Hematopoietic multipotent progenitor cell treated with erythropoietin and hydrocortisone succinate and interleukin-3 and kit ligand, for 17 days (in vitro differentiated cells): ENCODE measurements at places on chromosomes 7 and 10.
A peak's percentile ranks its signal among the peaks of the same experiment; 100 is the strongest.

DNA sequence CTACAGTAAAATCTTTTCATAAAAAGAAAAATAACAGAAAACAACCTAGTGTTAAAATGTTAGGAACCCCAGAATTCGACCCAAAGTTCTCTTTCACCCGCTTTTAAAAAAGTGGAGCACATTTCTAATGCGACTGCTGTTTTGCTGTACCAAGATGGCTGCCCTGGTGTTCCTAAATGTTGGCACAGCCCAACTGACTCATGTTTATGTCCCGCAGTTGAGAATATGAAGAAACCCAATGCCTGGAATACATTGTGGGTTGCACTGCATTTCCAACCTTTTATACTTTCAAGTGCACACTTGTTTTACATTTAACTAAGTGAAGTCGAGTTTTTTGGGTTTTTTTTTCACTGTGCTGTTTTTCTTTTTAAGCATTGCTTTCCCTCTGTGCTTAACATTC lies 944 bp downstream of the STEAP1B start:
- no peak for DNase-seq

DNA sequence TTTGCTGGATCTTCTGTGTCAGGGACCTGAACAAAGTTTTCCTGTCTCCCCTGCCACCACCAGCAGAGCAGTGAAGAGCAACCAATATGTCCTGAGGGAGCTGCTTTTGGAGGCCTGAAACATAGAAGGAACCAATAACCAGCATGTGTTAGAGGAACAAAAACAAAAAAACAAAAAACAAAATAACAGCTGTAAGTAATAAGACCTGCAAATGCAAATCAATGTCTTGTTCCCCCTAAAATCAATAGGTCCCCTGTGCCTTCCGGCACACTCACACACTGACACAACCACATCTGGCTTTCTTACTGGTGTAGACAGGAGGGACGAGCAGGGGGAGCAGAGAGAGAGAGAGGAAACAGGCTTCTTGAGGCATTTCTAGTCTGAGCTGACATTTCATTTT lies 94.1 kb downstream of the NRG3 start:
- DNase-seq, result no peak

- DNase-seq, result no peak
These were observed 457.6 kb downstream of the PLXNA4 start for GRCh38 chr7:132118641-132119040.

- DNase-seq, result no peak
These were observed 76.0 kb downstream of the HIP1 start for GRCh38 chr7:75662579-75663301.

GRCh38 chr10:105807935-105808587 lies 1167.0 kb downstream of the SORCS3 start:
- DNase-seq, result no peak

DNA sequence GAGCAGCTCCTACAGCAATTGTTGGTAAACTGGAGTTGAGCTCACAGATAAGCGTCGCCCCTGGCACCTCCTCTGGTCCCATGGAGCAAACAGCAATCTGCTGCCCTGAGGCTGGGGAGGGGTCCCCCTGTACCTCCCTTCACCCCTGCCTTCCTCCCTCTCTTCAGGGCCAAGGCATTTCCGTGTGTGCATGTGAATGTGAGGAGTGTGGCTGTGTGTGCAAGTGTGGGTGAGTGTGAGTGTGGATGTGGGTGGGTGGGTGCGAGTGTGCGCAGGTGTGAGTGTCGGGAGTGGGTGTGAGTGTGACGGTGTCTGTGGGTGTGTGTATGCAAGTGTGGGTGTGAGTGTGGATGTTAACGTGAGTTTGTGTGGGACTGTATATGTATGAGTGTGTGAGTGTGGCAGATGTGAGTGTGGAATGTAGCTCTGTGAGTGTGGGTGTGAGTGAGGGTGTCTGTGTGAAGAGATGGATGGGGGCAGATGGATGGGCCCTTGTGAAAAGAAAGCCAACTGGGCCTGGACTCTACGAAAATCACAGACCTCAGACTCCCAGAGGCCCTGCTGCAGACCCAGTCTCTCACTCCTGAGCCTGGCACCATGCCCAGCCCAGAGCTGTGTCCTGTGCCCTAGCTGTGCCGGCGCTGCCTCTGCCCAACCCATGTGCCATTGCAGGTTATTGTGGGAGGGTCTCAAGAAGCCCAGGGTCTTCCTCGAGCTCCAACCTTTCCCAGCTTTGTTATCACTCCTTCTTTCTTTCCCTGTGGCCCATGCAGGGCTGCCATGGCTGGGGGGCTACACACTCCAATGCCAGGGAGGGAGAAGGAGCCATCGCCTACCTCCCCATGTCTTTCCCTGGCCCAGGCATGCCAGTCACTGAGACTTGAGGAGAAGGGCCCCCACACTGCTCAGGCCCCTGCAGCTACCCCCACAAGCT lies 73.9 kb downstream of the GRID1 start:
- no peak for DNase-seq

- no peak for DNase-seq
These were observed 17.4 kb upstream of the BAIAP2L1 start for GRCh38 chr7:98418271-98418635.

DNA sequence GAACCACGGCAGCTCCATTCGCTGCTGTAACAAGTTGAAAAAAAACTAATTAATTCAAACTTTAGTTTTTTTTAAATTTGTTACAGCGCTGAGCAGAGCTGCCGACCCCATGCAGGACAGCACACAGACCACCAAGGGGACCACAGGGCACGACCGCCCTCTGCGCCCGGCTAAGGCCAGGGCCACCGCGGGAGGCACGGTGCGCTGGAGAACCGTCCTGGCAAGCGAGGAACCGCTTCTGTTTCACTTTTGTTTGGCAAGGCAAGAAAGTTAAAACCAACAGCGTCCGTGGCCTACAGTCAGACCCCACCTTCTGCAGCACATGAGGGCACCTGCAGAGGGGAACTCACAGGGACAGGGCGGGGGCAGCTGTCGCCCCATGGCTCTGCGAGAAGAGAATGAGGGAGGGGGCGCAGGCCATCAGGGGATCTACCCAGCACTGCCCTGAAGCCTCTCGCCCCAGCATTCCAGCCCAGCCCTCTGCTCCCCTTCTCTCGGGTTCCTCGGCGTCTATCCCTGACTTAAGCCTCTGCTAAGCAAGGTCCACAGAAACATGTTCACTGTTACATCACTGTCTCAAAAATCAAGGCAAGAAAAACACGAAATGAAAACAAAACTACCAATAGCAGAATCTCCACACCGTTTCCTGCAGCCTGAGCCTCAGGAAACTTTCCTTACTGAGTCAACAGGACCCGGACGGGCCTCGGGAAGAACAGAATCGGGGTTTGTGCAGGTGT lies 204.4 kb downstream of the DIP2C start:
- DNase-seq, result no peak

DNA sequence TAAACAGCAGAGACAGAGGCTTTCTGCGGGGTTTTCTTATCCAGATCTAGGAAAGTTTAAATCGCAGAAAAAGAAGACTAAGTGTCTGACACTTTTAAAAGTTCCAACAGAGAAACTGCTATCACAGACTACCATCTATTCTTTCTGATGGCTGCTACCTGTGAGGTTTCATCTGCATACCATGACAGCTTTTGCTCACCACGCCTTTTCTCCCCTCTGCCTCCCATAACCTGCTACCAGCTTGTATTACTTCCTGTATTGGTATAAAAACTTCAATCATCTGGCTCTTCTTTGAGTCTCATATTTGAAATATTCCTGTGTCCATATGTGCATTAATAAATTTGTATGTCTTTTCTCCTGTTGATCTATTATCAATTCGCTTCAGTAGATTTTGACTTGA lies 34.1 kb upstream of the RTKN2 start:
- DNase-seq, result no peak

GRCh38 chr10:50577681-50578350 lies 45.9 kb downstream of the SGMS1 start:
- DNase-seq, result peak; percentile 84

GRCh38 chr10:30170814-30171213 lies 111.4 kb upstream of the JCAD start:
- no peak for DNase-seq

GRCh38 chr10:116621934-116622655 lies 1.3 kb downstream of the PNLIPRP2 start:
- no peak for DNase-seq

- DNase-seq, result no peak
These were observed 141.3 kb downstream of the RAB11FIP2 start for GRCh38 chr10:117905404-117905803.

GRCh38 chr10:114261076-114261475 lies 22.0 kb downstream of the VWA2 start:
- no peak for DNase-seq

- no peak for DNase-seq
These were observed 26.1 kb upstream of the LAMB1 start for GRCh38 chr7:108029034-108029433.

GRCh38 chr10:31384589-31384949 lies 65.6 kb downstream of the ZEB1 start:
- no peak for DNase-seq

- DNase-seq, result no peak
These were observed 137.5 kb downstream of the CD36 start for GRCh38 chr7:80775897-80776296.

- DNase-seq, result no peak
These were observed 48.6 kb downstream of the CLEC2L start for GRCh38 chr7:139572071-139572470.

GRCh38 chr10:58475322-58476277 lies 37.1 kb upstream of the BICC1 start:
- no peak for DNase-seq

DNA sequence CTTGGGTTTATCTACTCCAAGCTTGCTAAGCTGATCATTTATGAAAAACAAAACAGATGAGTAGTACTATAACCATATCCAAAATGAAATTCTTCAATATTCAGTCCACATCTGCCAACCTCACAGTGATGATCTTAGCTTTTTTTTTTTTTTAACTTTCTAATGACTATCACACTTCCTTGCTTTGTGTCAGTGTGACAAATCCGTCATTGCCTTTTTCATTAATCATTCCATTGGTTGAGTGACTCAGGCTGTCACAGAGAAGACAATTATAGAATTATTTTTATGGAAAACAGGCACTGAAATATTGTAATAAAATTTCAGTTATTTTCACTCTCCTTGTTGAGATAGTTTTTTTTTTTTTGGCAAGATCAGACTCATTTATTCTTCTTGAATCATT lies 70.7 kb downstream of the CPVL start:
- DNase-seq, result no peak

DNA sequence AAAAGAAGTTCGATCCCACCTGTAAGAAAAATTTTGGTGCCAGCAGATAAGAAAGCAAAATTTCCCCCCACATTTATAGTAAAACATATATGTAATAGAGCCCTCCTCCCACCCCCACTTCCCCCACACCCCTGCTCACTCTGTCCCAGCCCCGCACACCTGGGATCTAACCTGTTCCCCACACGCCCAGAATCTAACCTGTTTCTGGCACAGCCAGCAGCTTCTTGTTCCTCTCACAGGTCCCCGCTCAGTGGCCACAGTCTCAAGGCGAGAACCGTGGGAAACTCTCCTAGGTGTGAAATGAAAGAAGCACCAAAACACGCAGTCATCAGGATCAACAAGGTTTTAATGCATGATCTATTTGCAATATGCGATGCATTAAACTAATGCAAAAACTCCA lies 32.8 kb downstream of the LYZL1 start:
- DNase-seq, result no peak

GRCh38 chr10:113093188-113094113 lies 143.4 kb downstream of the TCF7L2 start:
- DNase-seq, result no peak

DNA sequence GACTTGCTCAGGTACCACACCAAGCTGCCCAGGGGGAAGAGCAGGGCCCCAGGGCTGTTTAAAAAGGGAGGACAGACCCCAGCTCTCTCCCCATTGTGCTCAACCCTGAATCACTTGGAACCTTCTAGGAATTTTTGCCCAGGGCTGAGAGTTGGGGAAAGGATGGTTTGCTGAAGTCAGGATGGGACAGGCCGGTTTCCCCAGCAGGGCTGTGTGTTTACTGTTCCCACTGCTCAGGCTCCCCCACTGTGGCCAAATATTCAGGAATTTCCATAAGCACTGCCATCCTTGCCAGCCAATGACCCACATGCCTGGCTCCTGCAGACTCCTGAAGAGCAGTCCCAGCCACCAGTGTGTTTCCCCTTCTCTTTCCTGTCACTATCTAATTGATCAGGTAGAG lies 120.7 kb downstream of the WDFY4 start:
- no peak for DNase-seq

DNA sequence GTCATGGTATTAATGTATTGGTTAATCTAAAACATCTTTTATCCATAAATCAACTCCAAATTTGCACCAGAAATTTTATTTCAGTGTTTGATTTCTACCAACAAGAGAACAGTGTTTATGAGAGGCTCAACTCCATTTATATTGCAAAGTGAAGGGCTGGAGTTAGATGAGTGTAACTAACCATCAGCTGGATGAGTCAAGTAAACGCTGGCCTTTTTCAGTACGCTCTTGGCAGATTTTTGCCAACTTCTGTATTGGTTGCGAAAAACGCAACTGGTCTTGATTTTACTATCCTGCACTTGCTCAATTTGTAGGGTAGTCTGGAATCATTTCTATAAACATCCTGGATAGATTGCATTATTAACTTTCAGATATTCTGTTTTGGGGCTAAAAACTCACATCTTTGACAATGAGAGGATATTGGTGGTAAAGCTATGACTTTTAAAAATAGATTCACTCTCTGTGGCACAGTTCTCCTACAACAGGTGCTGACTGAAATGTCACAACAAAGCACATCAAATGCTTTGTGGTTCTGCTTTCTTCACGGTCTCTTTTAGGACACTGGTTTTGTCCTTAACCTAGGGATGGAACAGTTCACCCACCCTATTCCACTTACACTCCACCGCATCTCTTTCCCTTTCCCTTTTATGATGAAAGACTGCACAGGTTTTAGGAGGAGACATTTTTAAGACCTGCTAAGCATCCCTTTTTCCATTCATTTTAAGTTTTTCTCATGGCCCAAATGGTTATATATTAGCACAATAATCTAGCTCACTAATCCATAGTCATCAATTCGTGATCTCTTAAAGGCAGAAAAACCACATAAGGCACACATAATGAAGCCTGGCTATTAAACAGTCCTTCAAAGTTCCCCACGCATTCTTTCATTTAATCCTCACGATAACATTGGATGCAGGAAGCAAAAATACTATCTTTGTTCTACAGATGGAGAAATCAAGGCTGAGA lies 12.8 kb downstream of the CACNA2D1 start:
- no peak for DNase-seq

GRCh38 chr7:28356619-28357018 lies 55.7 kb upstream of the CREB5 start:
- no peak for DNase-seq

GRCh38 chr7:259751-260405 lies 30.1 kb upstream of the FOXL3 start:
- no peak for DNase-seq

DNA sequence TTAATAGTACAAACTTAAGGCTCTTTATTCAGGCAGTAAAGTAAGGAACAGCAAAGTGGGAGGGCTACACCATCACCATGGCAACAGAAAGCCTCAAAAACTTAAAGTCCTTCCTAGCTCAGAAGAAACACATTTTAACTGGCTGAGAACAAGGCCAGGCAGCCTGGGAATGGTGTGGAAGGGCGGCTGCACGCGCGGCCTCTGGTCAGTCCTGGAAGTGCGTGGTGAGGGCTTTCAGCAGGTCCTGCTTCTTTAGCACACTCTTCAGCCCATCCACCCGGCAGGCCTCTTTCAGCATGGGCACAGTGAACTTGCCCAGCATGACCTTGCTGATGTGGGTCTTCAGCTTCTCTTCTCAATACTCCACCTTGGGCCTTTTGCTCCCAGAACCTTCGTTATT lies 133.0 kb downstream of the CYP26A1 start:
- no peak for DNase-seq

- no peak for DNase-seq
These were observed 137.3 kb downstream of the PTPN20 start for GRCh38 chr10:47048526-47048905.
